Stimulated activated CD8-positive, alpha-beta memory T cell treated with anti-CD3 and anti-CD28 coated beads, Interleukin-7, amount 100 ng/mL, for 1 hour (primary cell): ENCODE measurements at places on chromosomes 12 and 14.

- DNase-seq, result no peak
Measured at GRCh38 chr12:58731096-58731495, 189.2 kb downstream of the LRIG3 start.

DNA sequence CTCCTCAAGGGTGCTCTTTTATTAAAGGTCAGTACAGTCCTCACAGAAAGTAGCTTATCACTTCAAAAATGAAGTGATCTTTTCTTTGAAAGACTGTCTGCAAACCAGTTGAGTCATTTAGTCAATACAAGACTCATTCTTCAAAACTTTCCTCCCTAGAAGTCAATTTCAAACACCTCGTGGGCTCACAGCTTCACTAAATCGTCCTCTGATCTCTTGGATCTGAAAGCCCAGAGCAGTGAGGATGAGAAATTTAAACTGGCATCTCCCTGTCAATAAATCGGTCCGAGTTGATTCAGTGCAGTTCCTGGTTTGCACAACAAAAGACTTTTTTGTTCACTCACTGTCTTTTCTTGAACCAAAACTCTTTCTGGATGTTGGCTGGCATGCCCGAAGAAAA lies 44.5 kb downstream of the NUAK1 start:
- DNase-seq, result no peak

- no peak for DNase-seq
Measured at GRCh38 chr14:53951243-53951626, 5.4 kb downstream of the BMP4 start.

DNA sequence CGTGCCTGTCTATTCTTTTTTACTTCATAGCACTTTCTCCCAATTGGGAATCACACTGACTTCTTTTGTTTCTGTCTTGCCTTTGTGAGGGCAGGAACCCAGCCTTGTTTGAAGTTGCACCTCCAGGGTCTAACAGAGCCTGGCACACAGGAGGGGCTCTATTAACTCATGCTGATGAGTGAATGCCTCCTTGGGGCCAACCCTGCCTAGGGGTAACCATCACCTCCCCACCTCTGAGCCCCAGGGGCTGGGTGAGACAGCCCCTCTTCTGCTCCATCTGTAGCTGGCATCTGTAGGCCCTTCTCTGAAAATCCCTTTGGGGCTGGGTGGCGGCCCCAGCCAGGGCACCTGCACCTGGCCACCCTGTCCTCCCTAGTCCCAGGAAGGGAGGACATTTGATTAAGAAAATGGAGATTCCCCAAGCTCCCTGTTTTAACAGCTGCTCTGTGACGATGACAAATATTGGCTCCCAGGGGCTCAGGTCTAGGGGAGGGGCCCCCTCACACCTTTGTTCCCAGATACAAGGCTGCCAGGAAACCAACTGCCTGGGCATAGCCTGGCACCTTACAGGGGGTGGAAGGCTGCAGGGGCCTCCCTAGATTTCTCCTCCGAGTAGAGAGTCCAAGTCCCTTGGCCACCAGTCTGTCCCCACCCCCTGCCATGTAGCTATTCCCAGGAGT lies 11.8 kb downstream of the TAMALIN start:
- DNase-seq, result no peak
